ENCODE measurements at places on chromosomes 7 and 10.

- DNase-seq = no peak
Observed at GRCh38 chr7:29523728-29524127, 39.9 kb upstream of the PRR15 start.

DNA sequence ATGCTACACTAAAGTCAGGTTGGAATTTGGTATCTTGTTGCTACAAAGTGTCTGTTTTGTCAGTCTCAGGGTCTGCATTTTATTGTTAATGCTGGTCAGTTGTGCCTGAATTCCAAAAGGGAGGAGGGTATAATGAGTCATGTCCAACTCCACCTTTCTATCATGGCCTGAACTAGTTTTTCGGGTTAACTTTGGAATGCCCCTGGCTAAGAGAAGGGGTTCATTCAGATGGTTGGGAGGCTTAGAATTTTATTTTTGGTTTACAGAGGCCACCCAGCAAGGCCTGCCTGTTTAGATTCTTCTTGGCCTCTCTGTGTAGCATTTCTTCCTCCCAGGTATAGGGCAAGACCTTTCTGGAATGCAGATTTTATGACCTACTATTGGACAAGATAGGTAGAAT, 93.2 kb downstream of the SKIDA1 start:
- DNase-seq = no peak

GRCh38 chr10:63582690-63583089, 61.5 kb downstream of the REEP3 start:
- DNase-seq = no peak

GRCh38 chr7:156100086-156100485, 287.8 kb upstream of the SHH start:
- no peak for DNase-seq

DNA sequence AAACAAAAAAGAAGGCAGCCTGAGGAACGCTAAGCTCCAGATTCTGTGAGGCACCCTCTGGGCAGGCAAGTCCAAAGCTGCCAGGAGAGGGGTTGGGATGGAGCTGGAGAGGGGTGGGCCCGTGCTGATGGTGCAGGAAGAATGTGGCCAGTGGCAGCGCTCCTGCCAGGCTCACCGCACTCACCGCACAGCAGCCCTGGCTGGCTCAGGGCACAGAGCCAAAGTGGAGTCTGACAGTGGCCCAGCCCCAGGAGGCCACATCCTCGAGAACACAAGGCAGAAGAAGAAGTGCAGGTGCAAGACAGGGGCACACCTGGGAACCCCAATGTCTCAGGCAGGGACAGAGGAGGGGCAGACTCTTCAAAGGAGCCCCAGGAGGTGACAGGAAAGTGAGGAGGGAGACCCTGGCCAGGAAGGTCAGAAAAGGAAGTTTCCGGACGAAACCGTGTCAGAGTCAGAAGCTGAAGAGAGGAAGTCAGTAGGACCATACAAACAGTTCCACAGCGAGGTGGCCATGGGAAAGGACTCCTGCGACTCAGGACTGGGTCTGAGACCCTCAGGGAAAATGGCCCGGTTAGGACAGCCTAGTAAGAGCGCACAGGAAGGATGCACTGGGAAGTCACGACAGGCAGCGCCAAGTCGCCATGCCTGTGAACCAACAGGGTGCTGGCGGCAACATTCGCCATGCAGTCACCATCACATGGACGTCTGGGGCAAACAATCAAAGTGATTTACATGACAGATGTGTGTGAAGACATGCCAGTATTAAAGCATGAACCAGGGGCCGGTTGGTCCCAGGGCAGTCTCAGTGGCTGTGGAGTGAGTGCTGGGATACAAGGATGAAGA, 54.4 kb downstream of the COBL start:
- no peak for DNase-seq

- DNase-seq = no peak
Observed at GRCh38 chr10:110859973-110860376, 11.8 kb upstream of the PDCD4 start.

GRCh38 chr10:101818872-101819633, 809 bp upstream of the OGA start:
- peak; percentile 22 for DNase-seq

GRCh38 chr10:48805411-48805810, 120.7 kb downstream of the WDFY4 start:
- DNase-seq = no peak

- no peak for DNase-seq
Observed at GRCh38 chr7:111796671-111797070, 234.4 kb upstream of the IMMP2L start.

DNA sequence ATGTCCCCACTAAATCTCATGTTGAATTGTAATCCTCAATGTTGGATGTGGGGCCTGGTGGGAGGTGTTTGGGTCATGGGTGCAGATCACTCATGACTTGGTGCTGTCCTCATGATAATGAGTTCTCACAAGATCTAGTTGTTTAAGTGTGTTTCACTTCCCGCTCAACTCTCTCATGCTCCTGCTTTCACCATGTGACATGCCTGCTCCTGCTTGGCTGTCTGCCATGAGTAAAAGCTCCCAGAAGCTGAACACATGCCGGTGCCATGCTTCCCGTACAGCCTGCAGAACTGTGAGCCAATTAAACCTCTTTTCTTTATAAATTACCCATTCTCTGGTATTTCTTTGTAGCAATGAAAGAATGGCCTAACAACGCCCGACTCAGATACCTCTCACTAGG, 6.2 kb upstream of the PSTK start:
- DNase-seq = no peak

GRCh38 chr7:94398841-94399240, 4.1 kb downstream of the COL1A2 start:
- DNase-seq = no peak

DNA sequence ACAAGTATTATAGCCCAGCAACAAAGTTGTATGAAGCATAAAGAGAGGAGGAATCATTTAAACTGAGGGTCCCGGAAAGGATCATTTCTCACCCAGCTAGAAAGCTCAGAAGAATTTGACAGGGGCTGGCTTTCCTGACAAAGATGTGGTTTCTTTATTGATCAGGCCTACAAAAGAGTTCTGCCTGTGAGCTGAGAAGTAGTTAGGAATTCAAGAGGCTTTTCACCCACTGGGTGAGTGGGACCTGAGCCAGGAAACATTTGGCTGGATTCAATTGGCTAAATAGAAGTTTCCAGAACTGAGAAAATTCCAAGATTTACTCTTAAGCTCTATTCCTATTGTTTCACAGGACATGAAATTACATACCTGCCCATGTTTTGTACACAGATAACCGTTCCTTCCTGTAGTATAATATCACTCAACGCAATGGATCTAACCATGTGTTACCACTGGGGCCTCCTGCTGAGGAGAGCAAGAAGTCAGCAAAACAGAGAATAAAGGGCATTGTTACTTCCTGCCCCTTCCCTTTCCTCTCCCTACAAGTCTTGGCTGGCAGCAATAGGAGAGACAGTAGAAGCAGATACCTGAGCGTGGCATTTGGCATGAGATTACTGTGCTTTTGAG, 53.9 kb upstream of the PAPSS2 start:
- no peak for DNase-seq

DNA sequence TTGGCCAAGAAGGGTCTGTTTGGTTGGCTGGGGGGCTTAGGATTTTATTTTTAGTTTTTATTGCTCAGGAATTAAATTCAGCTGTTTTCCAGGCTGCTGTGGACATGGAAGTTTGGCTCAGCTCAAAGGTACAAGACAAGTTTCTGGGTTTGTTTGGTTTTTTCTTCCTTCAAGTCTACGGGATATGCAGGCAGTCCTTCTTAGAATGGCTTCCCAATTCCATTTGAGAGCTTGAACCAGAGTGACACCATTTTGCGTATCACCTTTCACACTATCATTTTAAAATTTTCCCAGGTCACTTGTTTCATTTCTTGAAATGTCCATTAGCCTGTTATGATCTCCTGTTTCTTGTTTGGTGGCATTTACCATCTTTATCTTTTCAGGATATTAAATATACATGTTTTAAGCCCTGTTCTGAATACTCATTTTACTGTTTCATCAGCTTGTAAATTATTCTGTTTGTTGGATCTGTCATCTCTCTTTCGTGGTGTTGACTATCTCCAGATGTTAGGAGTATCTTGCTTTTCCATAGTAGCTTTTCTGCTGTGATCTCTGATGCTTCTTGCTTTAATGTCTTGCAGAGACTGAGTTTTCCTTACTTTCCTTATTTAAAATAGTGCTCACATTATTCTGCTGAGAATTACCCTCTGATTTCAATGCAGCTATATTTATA, 9.4 kb upstream of the TMEM168 start:
- no peak for DNase-seq

GRCh38 chr7:130734815-130735716, 1.1 kb upstream of the KLF14 start:
- no peak for DNase-seq

DNA sequence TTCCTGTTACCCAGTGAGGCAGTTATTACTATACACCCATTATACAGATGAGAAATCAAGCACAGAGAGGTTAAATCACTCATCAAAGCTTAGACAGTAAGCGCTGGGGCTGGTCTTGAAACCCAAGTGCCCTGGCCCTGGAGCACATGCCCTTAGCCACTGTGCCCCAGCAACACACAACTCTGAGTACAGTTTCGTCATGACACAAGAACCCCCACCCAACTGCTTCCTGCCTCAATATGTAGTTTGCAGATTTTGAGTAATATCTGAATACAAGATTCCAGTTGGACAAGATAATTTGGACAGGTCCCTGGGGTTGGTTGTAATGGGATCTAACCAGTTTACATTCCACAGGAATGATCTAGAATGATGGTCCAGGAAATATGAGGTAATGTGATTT, 62.8 kb downstream of the SH3PXD2A start:
- DNase-seq = no peak

DNA sequence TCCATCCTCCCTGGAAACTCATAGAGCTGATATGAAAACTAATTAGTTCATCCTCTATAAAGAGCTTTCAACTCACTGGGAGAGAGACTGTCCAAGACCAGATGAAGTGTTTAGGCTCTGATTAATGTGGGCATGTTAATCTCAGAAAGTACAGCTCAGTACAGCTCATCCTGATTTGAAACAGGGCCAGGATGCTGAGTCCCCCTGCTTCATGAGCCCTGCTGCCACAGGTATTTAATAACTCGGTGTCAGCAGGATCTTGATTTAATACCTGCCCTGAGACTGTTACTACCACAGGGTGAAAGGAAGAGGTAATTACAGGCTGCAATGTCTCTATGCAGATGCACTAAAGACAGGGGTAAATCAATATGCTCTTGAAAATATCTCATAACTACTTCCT, 10.8 kb downstream of the LMOD2 start:
- no peak for DNase-seq

DNA sequence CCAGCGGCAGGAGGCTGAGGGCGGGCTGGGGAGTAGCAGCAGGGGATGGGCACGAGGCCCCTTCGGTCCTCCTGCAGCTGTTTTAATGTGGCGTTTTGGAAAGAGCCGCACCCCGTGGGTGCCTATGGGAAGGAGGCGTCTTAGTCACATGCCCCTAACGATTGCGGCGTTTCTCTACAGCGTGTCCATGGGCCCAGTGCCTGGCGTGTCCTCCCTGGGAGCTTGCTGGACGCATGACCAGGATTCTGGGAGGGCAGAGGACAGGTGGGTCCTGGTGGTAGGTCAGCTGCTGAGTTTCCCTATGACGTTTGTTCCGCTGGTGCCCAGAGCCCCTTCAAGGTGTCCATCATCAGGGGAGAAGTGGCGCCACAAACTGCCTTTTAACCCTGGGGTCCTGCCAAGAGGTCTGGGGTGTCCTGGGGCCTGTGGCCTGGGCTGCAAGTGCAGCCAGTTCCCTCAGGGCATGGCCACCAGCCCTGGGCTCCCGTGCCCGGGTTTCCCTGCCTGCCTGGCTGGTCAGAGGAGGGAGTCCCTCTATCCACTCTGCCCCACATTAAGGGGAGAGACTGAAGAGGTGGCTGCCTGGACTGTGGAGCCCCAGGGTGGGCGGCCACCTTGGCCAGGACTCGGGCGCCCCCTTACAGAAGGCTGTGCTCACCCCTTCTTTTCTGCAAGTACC, 48.7 kb downstream of the PWWP2B start:
- DNase-seq = no peak

DNA sequence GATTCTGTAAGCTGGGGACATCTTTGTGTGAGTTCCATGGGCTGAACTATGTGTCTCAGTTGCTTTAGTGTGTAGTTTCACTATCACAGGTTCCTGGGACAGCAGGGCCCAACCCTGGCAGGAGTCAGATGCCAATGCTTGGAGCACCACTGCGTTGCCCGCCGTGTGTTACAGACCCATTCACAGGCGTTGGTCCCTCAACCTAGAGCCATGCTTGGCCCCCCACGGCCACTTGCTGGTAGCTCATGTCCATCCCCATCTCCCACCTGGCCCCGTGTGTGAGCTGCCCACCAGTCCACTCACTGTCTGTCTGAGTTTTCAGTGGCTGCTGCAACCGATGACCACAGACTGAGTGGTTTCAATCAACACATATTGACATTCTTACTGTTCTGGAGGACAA, 546.9 kb downstream of the TCERG1L start:
- no peak for DNase-seq

- DNase-seq = no peak
Observed at GRCh38 chr10:72298592-72299519, 25.1 kb downstream of the DDIT4 start.

GRCh38 chr7:73799282-73800141, 29.4 kb upstream of the CLDN3 start:
- DNase-seq = no peak

DNA sequence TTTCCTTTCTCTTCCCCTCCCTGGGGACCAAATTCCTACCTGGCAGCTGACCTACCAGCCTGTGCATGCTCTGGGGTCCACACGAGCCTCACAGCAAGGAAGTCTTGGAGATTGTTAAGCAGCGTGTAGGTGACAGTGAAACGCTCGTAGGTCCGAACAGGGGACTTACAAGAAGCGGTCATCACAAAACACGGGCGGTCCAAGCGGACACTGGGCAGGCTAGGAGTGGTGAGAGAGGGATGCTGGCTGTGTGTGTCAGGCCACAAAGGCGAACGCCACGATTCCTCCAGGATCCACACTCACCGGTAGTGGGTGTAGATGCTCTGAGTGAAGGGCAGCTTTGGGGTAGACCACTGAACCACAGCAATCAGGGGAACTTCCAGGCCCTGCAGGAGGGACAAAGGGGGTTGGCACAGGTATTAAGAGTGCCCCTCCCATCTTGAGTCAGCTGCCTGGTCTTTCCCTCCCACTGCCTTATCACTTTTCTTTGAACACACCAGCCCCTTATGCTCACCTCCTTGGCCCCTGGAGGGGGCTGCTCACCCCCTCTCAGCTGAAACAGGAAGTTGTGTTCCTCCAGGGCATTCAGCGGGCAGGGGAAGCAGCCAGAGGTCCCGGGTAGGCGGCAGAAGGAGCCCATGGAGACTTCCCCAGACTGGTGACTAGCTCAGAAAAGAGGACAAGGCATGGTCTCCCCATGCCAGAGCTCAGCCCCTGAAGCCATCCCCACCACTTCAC, 2.0 kb downstream of the TRAPPC14 start:
- no peak for DNase-seq

All from stimulated activated CD4-positive, alpha-beta T cell treated with anti-CD3 and anti-CD28 coated beads, Interleukin-4, amount 100 ng/mL, for 1 hour (primary cell).